Vagina (tissue), 2 donors: ENCODE measurements at places on chromosomes 6 and 20. TPM values are rescaled to one million over a fixed set of nuclear protein-coding genes. Genes with fewer than 3 reads are reported as not detected.

Gene PARD6B
- total RNA-seq, result 4.7 TPM

- DNase-seq, result no peak
These were observed 271.0 kb downstream of the TSHZ2 start for GRCh38 chr20:53243152-53243551.

- DNase-seq, result no peak
These were observed 95.1 kb downstream of the LIN28B start for GRCh38 chr6:105051941-105052471.

Gene TAGAP
- 8.1 TPM for total RNA-seq

GRCh38 chr6:25735261-25735660, 19.3 kb upstream of the SLC17A4 start:
- no peak for DNase-seq

DNA sequence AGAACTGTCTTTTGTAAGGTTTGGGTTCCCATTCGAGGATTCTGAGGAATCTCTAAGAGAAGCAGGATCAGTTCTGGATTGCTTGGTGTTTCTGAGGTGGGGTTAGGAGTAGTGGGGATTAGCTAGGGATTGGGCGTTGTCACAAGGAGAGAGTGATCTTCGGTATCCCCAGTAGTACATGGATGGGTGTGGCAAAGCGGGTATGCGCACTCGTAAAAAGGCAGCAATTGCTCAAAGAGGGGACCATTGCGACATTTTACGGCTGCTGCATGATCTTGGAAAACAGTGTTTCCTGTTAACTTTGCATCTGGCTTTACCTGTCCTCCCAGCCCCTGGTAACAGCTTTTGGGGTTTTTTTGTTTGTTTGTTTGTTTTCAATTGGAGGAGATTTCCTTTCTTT, 9.7 kb upstream of the ZSCAN9 start:
- no peak for DNase-seq

DNA sequence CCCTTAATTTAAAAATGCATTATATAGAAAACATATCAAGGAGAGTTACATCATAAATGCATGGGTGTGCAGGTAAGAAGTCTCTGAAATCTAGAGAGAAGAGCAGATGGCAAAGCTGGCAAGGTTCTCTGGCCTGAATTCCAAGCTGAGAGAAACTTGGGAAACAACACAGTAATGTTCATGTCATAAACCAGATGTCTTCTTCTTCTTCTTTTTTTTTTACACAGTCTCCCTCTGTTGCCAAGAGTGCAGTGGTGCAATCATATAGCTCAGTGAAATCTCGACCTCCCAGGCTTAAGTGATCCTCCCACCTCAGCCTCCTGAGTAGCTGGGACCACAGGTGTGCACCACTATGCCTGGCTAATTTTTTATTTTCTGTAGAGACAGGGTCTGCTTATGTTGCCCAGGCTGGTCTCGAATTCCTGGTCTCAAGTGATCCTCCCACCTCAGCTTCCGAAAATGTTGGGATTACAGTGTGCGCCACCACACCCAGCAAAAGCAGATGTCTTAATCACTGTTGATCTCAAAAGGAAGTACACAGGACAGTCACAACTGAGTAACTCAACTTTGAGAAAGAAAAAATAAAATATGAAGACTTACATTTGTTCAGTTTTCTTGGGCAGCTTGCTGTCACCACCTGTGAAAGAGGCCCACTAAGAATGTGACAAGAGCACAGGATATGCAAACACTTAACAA, 77.3 kb downstream of the DNAAF9 start:
- no peak for DNase-seq

GRCh38 chr6:63527658-63528514, 44.4 kb upstream of the LOC128125822 start:
- no peak for DNase-seq

DNA sequence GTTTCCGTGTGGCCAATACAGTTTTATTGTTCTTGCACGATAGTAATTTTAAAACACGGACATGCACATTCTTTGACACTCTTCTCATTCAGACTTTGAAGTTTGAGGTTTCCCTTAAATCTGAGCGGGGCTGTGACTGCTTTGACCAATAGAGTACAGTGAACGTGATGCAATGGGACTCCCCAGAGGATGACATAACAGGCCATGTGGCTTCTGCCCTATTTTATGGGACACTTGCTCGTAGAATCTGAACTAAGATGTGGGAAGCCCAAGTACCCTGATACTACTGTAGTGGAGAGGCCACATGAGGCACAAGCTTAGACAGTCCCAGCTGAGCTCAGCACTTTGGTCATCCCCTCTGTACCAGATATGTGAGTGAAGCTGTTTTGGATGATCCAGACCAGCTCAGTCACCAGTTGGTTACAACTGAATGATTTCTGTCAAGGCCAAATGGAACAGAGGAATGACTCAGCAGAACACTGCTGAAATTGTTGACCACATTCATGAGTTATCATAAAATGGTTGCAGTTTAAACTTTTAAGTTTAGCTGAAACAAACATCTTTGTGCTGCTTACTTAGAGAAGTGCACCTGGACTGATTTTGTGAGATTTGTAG, 279.4 kb downstream of the RFPL4B start:
- DNase-seq, result no peak

DNA sequence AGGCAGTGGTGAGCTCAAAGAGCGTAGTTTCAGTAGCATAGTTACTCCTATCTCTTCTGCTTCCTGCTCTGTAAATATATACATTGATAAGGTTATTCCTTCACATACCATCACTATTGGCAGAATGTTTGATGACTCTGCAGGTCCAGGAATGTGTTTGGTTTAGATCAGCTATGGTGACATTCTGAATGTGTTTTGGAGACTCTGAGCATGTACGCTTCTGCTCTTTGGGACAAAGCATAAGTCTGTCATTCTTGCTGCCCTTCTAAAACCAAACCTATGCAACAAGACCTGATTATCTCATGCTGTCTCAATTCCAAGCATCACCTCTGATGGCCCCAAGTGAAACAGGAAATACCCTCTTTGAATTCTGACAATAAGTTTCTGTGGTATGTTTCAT, 1074.3 kb downstream of the KIF16B start:
- no peak for DNase-seq

DNA sequence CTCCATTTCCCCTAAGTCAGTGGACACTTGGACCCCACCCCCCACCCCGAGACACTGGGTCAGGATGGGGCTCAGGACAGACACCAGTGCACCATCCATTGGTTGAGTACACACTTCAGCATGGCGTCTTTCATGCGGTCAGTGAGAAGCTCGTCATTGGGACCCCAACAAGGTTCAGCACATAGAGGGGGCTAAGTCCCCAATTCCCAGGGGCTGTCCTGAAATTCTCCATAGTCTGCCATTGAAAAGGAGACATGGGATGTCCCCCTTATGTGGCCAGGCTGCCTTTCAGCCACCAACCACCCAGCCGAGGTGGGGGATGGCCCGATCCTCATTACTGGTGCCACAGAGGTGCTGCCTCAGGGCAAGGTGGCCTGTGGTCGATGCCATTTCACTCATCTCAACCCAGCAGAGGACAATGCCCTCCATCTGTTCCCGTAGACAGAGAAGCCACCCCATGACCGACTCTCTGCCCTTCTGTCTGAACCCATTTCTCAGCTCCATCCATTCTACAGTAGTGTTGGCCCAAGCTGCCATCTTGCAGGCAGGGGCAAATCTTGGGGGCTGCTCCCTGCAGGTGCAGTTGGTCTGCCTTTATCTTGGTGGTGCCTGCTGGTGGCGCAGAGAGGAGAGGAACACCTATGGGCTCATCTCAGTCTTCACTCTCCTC, 37.4 kb downstream of the PRR18 start:
- peak; percentile 79 for DNase-seq

Gene ENPP1
- 14.7 TPM for total RNA-seq
